ENCODE measurements at places on chromosomes 7 and 10.

GRCh38 chr10:84076047-84076388, 63.3 kb upstream of the GHITM start:
- DNase-seq, result no peak

DNA sequence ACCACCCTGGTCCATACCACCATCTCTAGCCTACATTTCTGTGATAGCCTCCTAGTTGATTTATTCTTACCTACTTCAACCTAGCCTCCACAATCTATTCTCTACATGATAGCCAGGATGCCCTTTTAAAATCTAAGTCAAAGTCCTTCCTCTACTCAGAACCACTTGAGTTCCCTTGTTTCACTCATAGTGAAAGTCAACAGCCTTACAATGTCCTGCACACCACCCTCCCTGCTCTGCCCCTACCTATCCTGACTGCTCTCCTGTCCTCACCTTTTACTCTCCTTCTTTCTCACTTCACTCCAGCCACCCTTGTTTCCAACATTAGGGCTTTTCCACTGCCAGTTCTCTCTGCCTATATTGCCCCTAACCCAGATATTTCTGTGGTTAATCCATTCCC, 146.7 kb downstream of the GRM3 start:
- DNase-seq, result no peak

GRCh38 chr7:155299535-155300202, 2.0 kb downstream of the INSIG1 start:
- DNase-seq, result peak; percentile 47

- DNase-seq, result no peak
Observed at GRCh38 chr10:7425691-7426090, 14.9 kb upstream of the SFMBT2 start.

DNA sequence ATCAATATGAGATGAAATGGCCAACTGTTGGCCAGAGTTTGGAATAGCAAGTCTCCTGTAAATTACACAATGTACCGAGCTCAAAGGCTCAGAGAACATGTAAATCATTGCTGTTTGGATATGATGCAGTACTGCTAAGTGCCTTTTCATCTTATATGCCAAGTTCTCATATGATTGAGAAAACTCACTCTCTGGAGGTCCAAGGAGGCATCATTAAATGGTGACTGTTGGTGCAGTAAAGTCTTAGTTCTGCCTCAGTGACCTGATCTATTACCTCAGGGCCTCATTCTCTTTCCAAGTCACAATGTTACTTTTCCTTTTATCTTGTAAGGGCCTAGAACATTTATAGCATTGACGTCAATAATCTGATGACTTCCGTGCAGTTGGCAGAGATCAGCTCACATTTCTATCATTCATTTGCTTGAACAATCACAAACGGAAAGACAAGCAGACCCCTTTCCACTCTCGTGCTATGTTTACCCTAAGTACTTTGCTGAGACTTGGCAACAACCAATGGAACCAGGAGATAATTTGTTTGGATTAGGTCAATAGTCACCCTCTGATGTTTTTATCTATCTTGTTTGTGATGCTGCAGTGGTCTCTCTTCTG, 32.6 kb upstream of the PDK4 start:
- no peak for DNase-seq

DNA sequence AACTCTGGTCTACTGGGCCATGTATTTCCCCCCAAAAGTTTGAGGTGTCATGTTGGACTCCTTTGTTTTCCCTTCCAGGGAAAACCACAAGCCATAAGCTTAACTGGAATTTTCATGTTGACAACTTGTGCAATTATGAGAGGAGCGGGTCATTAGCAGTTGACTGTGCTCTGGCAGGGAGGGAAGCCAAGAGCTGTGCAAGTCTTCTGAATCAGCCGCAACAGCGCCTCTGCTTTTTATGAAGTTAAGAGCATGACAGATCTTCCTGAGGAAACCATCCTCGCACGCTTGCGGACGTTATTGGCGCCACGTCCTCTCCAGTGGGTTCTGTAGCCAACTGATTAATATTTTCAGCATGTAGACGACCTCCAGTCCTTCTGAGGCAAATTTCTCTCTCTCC, 148.7 kb upstream of the MKI67 start:
- no peak for DNase-seq

DNA sequence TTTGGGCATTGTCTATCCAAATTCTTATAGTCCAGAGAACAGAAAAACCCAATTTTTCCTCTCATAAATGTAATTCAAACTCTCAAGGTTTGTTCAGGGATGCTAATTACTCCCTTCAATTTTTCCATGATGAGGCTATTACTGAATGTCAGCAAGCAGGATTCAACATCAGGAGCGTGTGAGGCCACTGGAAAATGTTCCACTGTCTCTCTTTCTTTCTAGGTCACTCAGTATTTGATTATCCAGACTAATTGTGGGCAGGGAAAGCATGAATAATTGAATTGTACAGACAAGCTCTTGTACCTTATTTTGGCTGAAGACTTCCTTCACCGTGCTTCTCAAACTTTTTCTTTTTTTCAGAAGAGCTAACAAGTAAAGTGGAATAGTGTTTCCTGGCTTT, 30.7 kb downstream of the THNSL1 start:
- DNase-seq, result no peak

GRCh38 chr7:44276571-44277221, 48.7 kb downstream of the CAMK2B start:
- no peak for DNase-seq

GRCh38 chr10:132408823-132409666, 12.0 kb downstream of the PWWP2B start:
- DNase-seq, result no peak

- DNase-seq, result no peak
Observed at GRCh38 chr10:31242902-31243301, 76.1 kb upstream of the ZEB1 start.

DNA sequence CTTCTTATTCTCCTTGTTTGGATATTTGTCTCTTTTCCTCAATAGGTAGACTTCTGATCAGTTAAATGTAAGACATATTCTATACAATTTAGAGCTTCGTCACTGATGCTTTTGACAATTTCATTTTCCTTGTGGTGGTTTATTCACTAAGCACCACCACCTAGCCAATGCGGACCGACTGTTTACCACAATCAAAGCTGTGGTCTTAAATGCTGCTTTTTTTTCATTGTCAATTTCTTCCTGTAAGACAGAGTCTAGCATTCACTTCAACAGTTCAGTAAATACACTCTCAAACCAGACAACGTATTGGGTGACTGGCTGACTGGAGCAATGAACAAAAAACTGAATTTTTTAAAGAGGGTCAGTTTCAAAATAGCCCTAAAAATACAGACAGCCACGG, 239.0 kb downstream of the DNAJB6 start:
- no peak for DNase-seq

- DNase-seq, result no peak
Observed at GRCh38 chr10:3745521-3745920, 39.5 kb downstream of the KLF6 start.

- DNase-seq, result no peak
Observed at GRCh38 chr10:82643601-82644000, 768.6 kb downstream of the NRG3 start.

GRCh38 chr7:128112018-128112780, 81.0 kb upstream of the LRRC4 start:
- no peak for DNase-seq

GRCh38 chr10:95254629-95255028, 36.2 kb downstream of the PDLIM1 start:
- no peak for DNase-seq

GRCh38 chr10:96500519-96500918, 13.2 kb downstream of the TLL2 start:
- DNase-seq, result no peak

GRCh38 chr10:130513686-130514476, 377.7 kb downstream of the GLRX3 start:
- DNase-seq, result no peak

- DNase-seq, result no peak
Observed at GRCh38 chr10:109886037-109886780, 37.1 kb downstream of the XPNPEP1 start.

DNA sequence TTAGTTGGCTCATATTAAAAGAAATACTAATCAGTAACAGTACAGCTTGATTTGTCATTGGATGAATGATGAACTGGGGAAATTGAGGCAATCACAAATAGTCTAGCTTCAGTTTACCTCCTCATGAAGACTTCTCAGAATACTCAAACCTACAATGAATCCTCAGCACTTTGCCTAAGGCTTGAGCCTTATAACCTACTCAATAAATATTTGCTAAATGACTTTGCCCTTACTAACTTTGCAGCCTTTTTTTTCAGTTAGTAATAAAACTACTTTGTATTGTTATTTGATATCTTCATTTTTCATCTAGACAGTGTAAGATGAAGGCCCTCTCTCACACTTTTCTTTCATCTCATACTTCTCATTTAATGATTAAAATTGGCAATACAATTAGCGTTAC, 1162.5 kb upstream of the C7orf33 start:
- no peak for DNase-seq

- DNase-seq, result no peak
Observed at GRCh38 chr7:1531263-1531978, 919 bp downstream of the MAFK start.

- DNase-seq, result no peak
Observed at GRCh38 chr7:77467408-77467807, 51.3 kb upstream of the GSAP start.

DNA sequence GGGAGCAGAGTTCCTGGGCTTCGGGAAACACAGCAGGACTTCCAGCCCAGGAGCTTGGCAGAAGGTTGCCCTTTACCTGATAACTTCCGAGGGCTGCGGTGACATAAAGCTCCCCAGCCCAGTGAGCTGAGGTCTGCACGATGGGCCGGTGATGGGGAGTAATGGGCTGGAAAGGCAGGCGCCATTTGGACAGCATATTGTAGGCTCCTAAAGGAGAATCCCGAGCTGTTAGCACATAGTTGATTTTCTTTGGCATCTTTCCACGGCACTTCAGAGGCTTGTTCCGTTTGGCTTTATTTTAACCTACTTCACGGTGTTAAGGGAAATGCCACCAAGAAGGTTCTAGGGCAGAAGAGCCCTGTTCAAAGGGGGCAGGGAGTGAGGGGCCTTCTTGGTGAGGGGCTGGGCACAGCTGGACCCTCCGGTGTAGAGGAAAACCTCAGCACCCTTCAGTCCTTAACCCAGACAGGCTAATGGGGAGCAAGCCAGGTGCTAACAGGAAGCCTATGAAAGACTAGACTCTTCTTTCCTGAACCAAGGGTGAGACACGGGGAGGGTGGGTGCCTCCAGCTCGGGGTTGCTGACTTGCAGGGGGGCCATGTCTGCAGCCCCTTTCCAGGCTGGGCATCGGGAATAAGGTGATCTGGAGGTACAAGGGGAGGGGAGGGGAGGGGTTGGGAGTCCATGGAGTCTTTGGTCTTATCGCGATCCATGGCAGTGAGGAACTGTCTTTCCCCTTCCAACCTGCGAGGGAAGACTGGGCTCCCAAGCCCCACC, 347.7 kb downstream of the GLRX3 start:
- no peak for DNase-seq

DNA sequence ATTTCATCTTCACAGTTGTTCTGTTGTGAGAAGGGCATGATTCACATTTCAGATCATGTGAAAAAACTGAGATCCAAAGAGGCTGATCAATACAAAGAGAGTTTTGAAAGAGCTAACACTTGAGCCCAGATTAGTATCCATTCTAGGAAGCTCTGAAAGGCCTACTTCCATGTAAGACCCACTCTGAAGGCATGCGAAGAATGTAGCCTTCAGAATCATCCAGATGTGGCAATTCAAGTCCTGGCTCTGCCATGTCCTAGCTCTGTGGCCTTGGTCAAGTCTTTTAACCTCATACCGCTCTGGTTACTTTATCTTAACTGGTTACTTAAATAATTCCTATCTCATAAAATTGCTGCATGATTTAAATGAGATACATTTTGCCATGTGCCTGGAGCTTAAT, 111.1 kb downstream of the FZD1 start:
- no peak for DNase-seq

GRCh38 chr10:60555700-60556099, 166.0 kb upstream of the ANK3 start:
- DNase-seq, result no peak

DNA sequence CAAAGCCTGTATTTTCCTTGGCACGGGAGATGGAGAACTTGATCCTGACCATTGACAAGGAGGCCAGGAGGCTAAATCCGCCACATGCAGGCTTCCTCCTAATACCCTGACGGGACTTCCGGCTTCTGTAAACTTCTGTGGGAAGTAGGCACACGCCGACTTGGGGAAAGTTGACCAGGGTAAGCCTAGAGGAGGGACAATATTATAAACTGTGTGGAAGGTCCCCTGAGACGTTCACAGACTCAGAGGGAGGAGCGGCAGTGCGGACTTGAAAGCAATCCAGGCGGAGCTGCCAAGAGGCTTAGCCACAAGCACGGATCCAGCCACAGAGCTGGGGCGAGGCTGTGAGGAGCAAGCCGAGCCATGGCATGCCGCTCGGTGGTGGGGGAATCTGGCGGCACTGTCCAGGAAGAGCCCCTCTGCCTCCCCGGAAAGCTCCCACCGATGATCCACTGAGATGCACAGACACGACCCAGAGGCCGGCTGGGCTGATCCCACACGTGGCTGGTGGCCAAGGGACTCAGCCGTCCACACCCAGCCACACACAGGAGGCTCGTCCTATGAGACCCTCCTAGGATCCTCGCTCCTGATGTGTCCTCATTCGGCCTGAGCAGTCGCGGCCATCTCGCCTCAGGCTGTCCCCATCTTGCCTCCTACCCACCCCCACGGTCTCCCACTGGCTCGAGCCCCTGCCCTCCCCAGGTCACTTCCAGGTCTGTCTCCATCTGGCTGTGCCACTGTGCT, 40.0 kb upstream of the INSIG1 start:
- no peak for DNase-seq

GRCh38 chr10:5832946-5833345, 19.7 kb upstream of the GDI2 start:
- DNase-seq, result no peak

- DNase-seq, result no peak
Observed at GRCh38 chr7:122626785-122627184, 72.1 kb downstream of the RNF133 start.

- no peak for DNase-seq
Observed at GRCh38 chr7:15446280-15446679, 115.5 kb downstream of the AGMO start.

DNA sequence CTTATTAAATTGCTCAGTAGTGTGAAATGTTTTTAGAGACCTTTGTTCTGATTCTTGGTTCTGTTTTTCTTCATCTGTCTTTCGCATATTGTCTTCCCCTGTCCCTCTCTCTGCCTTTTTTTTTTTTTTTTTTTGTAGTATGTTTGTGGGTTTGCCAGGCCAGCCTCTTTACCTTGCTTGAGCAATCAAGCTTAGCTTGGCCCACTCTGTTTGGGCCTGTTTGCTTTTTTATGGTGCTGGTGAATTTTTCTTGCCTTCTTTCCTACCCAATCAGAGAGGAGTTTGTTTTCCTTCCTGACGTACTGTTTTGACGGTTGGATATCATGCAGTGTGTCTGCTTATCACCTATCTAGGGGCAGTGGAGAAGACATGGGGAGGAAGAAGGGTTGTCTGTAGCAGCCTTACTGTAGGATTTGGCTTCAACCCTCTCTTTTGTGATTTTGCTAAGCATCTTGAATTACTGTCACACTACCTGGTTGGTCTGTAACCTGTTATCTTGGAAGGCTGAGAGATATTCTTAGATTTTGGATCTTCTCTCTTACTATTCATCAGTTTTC, 64.0 kb downstream of the BBS9 start:
- DNase-seq, result no peak

Measured in CD8-positive, alpha-beta T cell (primary cell).